Progenitor cell of endocrine pancreas (in vitro differentiated cells): ENCODE measurements at places on chromosomes 6 and 20.

DNA sequence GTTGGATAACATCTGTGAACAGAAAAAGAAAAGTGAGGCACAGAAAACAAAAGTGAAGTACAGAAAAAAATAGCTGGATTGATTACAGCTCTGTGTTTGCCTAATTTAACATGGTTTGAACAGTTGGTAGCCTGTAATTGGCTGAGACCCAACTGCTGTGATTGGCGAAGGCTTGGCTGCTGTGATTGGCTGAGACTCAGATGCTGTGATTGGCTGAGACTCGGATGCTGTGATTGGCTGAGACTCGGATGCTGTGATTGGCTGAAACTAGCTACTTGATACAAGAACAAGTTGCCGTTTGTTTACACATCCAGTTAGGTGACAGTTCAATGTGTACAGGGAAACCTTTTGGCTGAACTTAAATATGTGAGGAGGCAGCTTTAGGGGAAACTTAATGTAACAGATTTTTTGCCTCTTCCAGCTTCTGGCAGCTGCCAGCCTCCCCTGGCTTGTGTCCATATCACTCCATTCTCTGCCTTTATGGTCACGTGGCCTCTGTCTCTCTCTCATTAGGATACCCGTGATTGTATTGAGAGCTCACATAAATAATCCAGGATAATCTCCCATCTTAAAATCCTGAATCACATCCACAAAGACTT is 223.4 kb upstream of the FOXA2 start:
- no peaks in the 10 kb centered on the region for H3K36me3 ChIP-seq
- H3K4me3 ChIP-seq, result no peak overlapping the region
- H3K4me1 ChIP-seq, result peaks cover 5% of the 10 kb centered on the region
- H3K27ac ChIP-seq, result no peak overlapping the region

- H3K27me3 ChIP-seq, result peaks cover 6% of the 10 kb centered on the region
- H3K4me1 ChIP-seq, result no peaks in the 10 kb centered on the region
- no peak for DNase-seq
- H3K36me3 ChIP-seq, result no peaks in the 10 kb centered on the region
- no peak overlapping the region for H3K27ac ChIP-seq
These were observed 43.8 kb downstream of the BMP6 start for GRCh38 chr6:7769702-7770101.

DNA sequence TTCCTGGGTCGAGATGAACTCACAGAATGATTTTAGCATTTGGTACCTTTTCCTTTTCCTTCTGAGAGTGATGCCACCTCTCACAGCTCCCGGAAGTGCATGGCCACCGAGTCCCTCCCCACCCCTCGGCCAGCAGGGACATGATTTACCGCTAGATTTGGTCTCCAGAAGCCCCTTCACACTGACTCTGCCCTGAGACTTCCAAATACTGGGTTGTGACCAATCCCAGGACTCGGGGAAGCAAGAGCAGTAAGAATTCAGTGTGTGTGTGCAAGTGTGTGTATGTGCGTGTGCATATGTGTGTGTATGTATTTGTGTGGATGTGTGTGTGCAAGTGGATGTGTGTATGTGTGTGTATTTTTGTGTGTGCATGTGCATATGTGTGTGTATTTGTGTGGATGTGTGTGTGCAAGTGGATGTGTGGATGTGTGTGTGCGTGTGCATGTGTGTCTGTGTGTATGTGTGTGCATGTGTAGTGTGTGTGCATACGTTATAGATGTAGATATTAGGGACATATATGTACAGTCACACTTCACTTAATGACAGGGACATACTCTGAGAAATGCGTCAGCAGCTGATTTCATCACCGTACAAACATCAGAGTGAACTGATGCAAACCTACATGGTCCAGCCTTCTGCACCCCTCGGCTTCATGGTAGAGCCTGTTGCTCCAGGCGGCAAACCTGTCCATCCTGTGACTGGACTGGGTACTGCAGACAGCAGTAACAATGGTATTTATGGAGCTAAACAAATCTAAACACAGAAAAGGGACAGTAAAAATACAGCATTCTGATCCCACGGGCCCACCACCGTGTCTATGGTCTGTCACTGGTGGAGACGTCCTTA is 374.5 kb downstream of the TAF4 start:
- no peaks in the 10 kb centered on the region for H3K4me1 ChIP-seq
- H3K36me3 ChIP-seq, result no peaks in the 10 kb centered on the region
- DNase-seq, result no peak
- no peak overlapping the region for H3K4me3 ChIP-seq

- H3K36me3 ChIP-seq, result no peaks in the 10 kb centered on the region
- H3K4me1 ChIP-seq, result peaks cover 4% of the 10 kb centered on the region
- DNase-seq, result no peak
- H3K27me3 ChIP-seq, result no peaks in the 10 kb centered on the region
- H3K27ac ChIP-seq, result no peak overlapping the region
These were observed 35.8 kb upstream of the SHLD1 start for GRCh38 chr20:5714261-5715041.

GRCh38 chr6:140370976-140371870 is 996.8 kb upstream of the CITED2 start:
- no peak for DNase-seq
- no peaks in the 10 kb centered on the region for H3K4me1 ChIP-seq
- H3K4me3 ChIP-seq, result no peak overlapping the region
- H3K27me3 ChIP-seq, result no peaks in the 10 kb centered on the region
- H3K27ac ChIP-seq, result no peak overlapping the region

DNA sequence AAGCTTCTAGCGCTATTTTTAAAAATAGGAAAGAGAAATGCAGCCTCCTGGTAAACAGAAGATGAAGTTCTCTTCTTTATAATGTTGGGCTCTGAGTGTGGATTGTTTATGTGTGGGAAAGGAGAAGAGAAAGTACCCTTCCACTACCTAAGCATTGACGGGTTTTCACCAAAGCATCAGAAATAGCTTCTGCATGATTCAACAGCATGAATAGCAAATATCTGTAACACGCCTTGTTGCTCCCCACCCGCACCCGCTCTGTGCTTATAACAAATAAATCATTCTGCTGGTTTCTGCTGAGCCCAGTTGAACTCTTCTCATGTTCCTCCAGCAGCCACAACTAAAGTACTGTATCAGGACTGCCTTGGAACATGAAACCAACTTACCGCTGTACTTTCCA is 20.7 kb downstream of the TXLNB start:
- no peak overlapping the region for H3K4me3 ChIP-seq
- no peaks in the 10 kb centered on the region for H3K36me3 ChIP-seq
- no peak for DNase-seq
- H3K4me1 ChIP-seq, result no peaks in the 10 kb centered on the region
- no peaks in the 10 kb centered on the region for H3K27me3 ChIP-seq
- H3K27ac ChIP-seq, result no peak overlapping the region

DNA sequence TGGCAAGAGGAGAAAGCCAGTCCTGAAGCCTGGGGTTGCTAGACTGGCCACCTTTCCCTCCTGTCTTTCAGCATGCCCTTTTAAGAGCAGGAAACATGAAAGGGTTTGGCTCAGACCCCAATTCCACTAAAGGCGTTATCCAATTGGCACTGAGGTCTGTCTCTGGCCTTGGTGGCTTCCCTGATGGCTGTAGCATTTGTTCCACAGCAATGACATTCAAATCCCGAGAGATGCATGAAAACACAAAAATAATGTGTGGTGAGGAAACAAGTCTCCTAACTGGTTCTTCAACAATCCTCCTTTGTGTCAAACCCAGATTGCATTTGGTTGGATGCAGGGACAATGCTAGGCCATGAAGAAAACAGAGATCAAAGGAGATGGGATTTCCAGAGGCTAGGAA is 56.5 kb upstream of the ADTRP start:
- H3K4me3 ChIP-seq, result no peak overlapping the region
- no peak overlapping the region for H3K27ac ChIP-seq
- H3K27me3 ChIP-seq, result peaks cover 4% of the 10 kb centered on the region
- DNase-seq, result no peak

DNA sequence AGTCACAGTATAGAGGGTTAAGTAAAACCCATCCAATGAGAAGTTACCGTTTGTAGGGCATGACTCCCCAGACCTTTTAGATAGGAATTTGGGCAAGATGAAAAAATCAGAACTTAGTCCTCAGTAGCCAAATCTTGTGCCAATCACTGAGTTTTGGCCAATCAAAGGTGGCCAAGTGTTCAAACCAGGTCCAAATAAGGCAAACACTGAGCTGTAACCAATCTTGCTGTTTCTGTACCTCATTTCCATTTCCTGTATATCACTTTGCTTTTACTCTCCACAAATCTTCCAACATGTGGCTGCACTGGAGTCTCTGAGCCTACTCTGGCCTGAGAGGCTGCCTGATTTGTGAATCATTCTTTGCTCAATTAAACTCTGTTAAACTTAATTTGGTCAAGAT is 81.8 kb upstream of the GPR6 start:
- DNase-seq, result no peak
- H3K4me3 ChIP-seq, result no peak overlapping the region
- peaks cover 2% of the 10 kb centered on the region for H3K36me3 ChIP-seq
- no peaks in the 10 kb centered on the region for H3K27me3 ChIP-seq

DNA sequence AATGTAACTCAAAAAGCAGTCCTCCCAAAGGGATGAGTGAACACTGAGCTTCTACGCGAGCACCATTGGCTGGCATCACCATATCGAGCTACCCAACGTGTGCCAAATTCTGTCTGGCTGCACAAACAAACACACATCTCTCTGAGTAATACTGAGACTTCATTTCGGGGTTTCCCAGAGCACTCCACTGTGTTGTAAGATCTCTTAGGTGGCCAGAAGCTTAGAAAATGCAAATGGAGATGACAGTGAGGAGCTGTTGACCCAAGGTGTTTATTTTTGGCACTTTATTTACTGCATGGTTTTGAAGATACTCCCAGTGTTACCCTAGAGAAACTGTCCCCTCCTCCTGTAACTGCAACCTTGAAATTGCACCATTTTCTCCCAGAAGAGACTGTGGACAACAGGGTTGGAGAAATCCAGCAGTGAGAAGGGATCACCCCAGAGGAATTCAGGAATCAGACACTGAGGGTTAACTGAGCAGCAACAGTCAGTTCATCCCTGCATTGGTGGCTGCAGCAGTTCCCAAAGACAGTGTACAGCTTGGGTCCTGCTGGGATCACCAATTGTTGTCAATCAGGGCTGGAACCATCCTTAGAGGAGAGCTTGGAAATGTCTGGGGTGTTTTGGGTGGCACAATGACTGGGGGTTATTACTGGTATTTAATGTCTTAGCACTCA is 1.0 kb upstream of the RIPOR2 start:
- DNase-seq, result no peak
- H3K36me3 ChIP-seq, result no peaks in the 10 kb centered on the region
- H3K27ac ChIP-seq, result no peak overlapping the region

DNA sequence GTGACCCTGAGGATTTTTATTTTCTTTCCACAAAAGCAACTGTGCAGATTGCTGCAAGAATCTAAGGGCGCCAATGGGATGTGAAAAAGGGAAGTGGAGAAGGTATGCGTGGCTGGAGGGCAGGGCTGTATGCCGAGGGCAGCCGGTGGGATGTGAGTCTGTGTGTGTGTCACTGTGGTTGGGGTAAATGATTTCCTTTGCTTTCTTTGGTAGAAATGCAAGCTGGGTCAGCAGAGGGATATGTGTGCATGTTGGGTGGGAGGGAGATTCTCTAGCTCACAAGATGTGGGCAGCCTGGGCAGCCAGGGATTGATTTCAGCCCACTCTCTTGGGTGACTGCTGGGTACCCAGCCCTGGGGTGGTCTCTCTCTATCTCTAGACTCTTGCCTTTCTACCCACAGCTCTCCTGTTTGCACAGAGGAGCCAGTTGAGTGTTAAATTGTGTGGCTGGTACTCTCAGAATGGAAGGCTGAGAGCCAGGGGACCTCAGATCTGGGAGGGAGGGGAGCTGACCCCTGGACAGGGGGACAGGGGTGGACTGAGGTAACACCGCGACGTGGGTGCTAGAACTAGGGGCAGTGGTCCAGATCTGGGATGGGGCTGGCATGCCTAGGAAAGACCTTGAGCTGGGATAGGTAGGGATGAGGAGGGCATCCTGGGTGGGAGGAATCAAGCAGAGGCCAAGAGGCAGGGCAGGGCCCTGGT is 136.8 kb upstream of the RNF24 start:
- H3K27ac ChIP-seq, result no peak overlapping the region
- H3K4me3 ChIP-seq, result no peak overlapping the region
- peaks cover 12% of the 10 kb centered on the region for H3K27me3 ChIP-seq
- DNase-seq, result no peak

DNA sequence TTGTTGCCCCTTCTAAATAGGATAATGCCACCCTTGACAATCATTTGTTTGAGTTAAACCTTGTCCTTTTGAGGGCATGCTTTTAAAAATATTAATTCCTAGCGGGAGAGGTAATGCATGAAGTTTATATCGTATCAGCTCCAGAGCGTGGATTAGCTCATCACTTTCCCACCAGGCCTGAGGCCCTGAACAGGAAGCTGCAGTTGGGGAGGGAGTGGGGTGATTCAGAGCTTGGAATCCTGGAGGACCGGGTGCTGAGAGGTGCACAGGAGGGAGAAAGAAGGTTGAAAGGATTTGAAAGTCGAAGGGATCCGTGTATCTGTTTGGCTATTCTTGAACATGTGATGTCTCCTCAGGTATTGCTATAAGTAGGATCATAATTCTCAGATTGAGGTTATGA is 25.0 kb downstream of the ZDHHC14 start:
- H3K27me3 ChIP-seq, result no peaks in the 10 kb centered on the region
- no peaks in the 10 kb centered on the region for H3K36me3 ChIP-seq
- DNase-seq, result no peak

GRCh38 chr6:23349521-23350147 is 776.4 kb upstream of the NRSN1 start:
- no peaks in the 10 kb centered on the region for H3K4me1 ChIP-seq
- no peak overlapping the region for H3K4me3 ChIP-seq
- no peak overlapping the region for H3K27ac ChIP-seq

GRCh38 chr20:63917811-63918210 is 22.9 kb downstream of the DNAJC5 start:
- H3K36me3 ChIP-seq, result peaks cover 20% of the 10 kb centered on the region
- H3K4me3 ChIP-seq, result no peak overlapping the region
- no peak for DNase-seq

- DNase-seq, result no peak
- peaks cover 7% of the 10 kb centered on the region for H3K27me3 ChIP-seq
- peaks cover 13% of the 10 kb centered on the region for H3K4me1 ChIP-seq
These were observed 10.9 kb upstream of the ATRN start for GRCh38 chr20:3459881-3460307.

DNA sequence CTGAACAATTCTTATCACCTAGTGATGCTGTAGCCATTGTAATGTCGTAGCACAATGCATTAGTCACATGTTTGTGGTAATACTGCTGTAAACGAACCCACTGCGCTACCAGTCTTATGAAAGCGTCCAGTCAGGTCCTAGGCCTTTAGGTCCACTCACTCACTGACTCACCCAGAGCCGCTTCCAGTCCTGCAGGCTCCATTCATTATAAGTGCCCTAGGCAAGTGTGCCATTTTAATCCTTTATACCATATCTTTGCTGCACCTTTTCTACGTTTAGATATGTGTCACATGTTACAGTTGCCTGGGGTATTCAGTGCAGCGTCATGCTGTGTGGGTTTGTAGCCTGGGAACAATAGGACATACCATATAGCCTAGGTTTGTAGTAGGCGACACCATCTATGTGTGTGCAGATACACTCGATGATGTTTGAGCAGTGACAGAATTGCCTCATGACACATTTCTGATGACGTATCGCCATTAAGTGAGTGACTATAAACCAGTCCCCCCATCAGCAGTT is 15.4 kb downstream of the IGF2R start:
- H3K27me3 ChIP-seq, result no peaks in the 10 kb centered on the region
- H3K4me1 ChIP-seq, result peaks cover 25% of the 10 kb centered on the region
- no peak for DNase-seq
- no peaks in the 10 kb centered on the region for H3K36me3 ChIP-seq
- no peak overlapping the region for H3K27ac ChIP-seq
- H3K4me3 ChIP-seq, result no peak overlapping the region

- no peak overlapping the region for H3K27ac ChIP-seq
- H3K4me3 ChIP-seq, result no peak overlapping the region
- H3K27me3 ChIP-seq, result no peaks in the 10 kb centered on the region
These were observed 21.0 kb upstream of the RIN2 start for GRCh38 chr20:19737025-19737424.
